SJSA1 (cell line): ENCODE measurements at places on chromosomes 11 and 22. TPM values are rescaled to one million over a fixed set of nuclear protein-coding genes. Genes with fewer than 3 reads are reported as not detected.

Gene AIFM3
- not detected in 2 replicates for total RNA-seq

Gene CYTH4
- 1.1 TPM in 1 of 2 replicates, not detected in the other for total RNA-seq

Gene HIC2
- total RNA-seq: 3.5 and 5.4 TPM in 2 replicates

Gene GPR83
- total RNA-seq: not detected in 2 replicates

Gene TMEM191C
- total RNA-seq: 1.2 TPM in 1 of 2 replicates, not detected in the other

Gene SCGB1A1
- not detected in 2 replicates for total RNA-seq

Gene C11orf86
- not detected in 2 replicates for total RNA-seq

GRCh38 chr22:24440270-24440717 is 12.9 kb downstream of the ADORA2A start:
- DNase-seq: no peak

- no peak for DNase-seq
Measured at GRCh38 chr22:36151006-36151595, 9.5 kb downstream of the APOL3 start.

GRCh38 chr11:80844110-80844819 is 1403.4 kb upstream of the TENM4 start:
- DNase-seq: no peak

DNA sequence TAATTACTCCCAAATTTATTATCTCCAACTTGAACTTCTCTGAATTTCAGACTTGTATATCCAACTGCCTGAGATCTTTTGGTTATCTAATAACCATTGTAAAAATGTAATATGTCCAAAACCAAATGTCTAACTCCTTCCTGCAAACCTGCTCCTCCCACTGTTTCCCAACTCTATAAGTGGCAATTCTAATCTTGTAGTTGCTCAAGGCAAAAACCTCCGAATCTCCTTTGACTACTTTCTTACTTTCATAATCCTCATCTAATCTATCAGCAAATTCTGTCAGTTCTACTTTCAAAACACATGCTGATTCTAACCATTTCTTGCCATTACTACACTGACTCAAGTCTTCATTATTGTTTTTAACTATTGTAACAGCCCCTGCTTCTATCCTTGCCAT is 55.7 kb downstream of the FAM168A start:
- DNase-seq: no peak

- no peak for DNase-seq
Measured at GRCh38 chr22:41471568-41471967, 2.7 kb downstream of the ACO2 start.

GRCh38 chr11:132520199-132520598 is 1012.1 kb downstream of the OPCML start:
- DNase-seq: no peak

- DNase-seq: no peak
Measured at GRCh38 chr22:26161746-26162145, 7.5 kb upstream of the SEZ6L start.

DNA sequence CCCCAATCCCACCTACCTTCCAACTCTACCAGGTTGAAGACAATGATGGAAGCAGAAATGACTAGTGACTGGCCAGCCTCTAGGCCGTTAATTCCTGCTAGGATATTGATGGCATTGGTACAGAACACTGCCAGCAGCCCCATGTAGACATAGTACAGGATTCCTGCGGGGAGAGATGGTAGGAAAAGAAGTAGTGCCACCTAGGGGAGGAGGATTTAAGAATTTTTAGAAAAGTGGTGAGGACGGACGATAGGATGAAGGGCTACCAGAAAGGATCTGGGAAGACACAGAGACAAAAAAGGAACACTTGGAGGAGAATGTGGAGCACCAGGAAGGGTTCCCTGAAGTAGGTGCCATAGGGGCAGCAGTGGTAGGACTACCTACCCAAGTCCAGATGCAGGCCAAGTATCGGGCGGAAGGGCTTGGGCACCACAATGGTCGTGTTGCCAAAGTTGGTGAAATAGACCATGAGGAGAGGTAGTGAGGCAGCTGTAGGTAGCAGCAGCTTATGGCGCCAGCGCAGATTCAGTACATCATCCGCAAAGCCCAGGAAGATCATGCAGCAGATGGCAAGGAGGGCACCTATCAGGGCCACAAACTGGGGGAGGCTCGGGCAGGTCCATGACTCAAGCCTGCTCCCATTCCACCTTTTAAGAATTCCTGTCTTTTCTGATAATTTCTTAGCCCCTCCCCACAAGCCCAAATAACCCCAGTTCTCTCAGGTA is 1.2 kb downstream of the DPAGT1 start:
- no peak for DNase-seq

DNA sequence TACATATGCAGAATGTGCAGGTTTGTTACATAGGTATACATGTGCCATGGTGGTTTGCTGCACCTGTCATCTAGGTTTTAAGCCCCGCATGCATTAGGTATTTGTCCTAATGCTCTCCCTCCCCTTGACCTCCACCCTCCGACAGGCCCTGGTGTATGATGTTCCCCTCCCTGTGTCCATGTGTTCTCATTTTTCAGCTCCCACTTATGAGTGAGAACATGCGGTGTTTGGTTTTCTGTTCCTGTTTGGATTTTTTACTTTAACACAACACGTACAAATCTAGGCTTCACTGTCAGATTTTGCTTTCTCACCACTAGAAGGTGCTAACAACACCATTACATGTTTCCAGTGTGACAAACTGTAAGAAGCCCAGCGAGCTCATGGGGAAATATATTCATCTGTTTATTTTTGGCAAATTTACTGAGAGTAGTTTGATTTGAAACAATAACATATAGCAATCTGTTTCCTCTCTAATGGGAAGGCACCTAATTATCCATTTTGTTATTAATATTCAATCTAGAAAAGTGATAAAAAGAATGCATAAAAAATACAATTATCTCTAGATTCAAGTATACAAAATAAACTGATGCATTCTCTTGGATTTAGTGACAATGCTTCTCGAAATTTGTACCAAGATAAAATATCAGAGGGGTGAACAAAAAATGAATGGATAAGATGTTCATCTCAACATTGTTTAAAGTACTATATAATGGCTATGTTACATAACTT is 23.2 kb upstream of the BIRC3 start:
- DNase-seq: peak; percentile 16

- no peak for DNase-seq
Measured at GRCh38 chr22:36767035-36767775, 8.7 kb downstream of the IFT27 start.

DNA sequence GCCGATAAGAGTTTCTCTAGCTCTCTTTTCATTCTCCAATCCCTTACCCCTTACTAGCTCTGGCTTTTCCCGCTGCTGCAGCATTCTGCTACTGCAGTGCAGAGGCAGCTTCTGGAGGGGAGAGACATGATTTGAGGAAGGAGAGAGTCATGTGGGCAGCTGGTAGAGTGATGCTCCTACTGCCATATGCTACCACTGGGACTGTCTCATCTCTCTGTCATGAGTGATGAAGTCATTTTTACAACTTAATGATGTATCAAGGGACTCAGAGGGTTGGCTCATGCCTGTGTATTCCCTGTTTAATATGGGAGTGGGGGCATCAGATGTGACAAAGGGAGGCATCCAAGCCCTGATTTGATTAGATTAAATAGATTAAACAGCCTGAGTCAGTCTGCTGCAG is 11.3 kb downstream of the SLC17A6 start:
- no peak for DNase-seq

- DNase-seq: no peak
Measured at GRCh38 chr22:42284643-42285181, 14.3 kb upstream of the TCF20 start.

DNA sequence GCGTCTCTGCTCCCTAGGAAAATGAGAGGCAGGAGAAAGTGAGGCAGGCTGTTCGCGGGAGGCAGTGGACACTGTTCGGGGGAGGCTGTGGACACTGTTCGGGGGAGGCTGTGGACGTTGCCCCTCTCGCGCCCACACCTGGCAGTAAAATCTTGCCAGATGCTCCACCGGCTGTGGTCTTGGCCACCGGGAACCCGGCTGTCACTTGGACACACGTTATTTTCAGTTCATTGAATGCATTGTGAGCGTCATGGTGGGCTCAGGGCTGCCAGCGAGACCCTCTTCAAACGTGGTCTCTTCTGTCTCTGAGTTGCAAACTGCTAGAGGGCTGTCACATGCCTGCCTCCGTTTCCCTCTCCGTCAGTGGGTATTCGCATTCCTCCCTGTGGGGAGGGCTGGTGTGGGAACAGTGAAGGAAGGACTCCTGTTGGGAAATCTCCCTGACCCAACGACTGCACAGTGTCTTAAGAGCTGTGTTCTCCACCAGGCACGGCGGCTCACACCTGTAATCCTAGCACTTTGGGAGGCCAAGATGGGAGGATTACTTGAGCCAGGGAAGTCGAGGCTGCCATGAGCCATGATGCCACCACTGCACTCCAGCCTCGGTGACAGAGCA is 1.4 kb downstream of the PRR5 start:
- no peak for DNase-seq

GRCh38 chr22:31723723-31724122 is 26.2 kb downstream of the PRR14L start:
- DNase-seq: no peak

DNA sequence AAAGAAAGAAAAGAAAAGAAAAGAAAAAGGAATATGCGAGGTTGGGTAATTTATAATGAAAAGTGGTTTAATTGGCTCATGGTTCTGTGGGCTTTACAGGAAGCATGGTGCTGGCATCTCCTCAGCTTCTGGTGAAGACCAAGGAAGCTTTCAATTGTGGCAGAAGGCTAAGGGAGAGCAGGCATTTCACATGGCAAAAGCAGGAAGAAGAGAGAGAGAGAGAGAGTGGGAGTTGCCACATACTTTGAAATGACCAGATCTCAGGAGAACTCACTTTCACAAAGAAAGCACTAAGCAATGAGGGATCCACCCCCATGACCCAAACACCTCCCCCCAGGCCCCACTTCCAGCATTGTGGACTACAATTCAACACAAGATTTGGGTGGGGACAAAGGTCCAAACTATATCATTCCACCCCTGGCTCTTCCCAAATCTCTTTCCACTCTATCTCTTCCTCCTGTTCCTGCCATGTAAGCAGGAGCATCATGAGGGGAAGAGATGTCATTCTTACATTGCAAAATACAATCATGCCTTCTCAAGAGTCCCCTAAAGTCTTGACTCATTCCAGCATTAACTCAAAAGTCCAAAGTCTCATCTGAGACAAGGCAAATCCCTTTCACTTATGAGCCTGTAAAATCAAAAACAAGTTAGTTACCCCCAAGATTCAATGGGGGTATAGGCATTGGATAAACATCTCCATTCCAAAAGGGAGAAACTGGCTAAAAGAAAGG is 38.9 kb downstream of the LINC01488 start:
- no peak for DNase-seq

GRCh38 chr11:106160494-106160893 is 83.0 kb downstream of the AASDHPPT start:
- DNase-seq: no peak

- DNase-seq: no peak
Measured at GRCh38 chr11:13333456-13333957, 55.9 kb downstream of the BMAL1 start.

- no peak for DNase-seq
Measured at GRCh38 chr11:122871302-122871701, 11.3 kb upstream of the JHY start.

GRCh38 chr11:85464283-85464682 is 162.9 kb downstream of the DLG2 start:
- DNase-seq: no peak

- no peak for DNase-seq
Measured at GRCh38 chr22:27024982-27025381, 367.6 kb downstream of the MIAT start.

- peak; percentile 66 for DNase-seq
Measured at GRCh38 chr22:50473855-50474671, 772 bp downstream of the SBF1 start.

DNA sequence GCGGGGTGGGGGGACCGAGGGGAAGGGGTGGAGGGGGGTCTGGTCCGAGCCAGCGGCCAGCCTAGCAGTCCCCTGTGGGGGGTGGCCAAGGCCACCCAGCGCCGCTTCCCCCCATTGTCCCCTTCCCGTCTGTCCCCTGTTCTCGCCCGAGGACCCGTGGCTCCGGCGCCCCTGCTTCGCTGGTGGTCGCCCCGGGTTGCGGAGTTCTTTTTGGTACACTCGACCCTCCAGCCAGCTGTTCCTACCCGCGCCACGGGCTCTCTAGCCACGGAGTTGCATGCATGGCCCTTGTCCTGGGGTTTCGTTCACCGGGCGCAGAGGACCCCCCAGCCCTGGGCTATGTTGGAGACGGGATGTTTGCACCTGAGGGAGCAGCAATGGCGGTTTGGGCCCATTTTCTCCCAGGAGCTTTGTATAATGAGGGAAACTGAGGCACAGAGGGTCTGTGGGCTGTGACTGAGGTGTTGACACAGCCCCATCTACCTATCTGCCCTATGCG is 489 bp downstream of the RNF214 start:
- no peak for DNase-seq

GRCh38 chr22:50004918-50005317 is 7.6 kb downstream of the IL17REL start:
- no peak for DNase-seq

DNA sequence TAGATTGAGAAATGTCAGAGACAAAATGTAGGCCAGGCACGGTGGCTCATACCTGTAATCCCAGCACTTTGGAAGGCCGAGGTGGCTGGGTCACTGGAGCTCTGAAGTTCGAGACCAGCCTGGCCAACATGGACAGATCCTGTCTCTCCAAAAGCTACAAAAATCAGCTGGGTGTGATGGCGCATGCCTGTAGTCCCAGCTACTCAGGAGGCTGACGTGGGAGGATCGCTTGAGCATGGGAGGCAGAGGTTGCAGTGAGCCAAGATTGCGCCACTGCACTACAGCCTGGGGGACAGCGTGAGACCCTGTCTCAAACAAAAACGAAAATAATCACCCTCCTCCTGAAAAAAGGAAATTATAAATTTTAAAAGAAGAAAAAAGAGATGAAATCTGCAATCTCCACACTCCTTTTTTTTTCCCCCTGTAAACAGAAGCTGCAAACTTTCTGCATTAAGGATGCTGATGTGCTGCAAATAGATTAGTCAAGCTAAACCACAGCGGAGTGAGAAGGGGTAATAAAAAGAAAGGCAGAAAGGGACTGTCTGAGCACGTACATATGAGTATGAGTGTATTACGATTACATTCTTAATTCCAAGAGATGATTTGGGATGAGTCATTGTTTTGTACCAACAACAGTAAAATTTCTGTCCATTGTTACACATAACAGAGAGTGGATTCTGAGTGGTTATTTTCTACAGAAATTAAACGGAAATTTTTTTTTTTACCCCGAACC is 87.3 kb downstream of the SIK3 start:
- DNase-seq: no peak

DNA sequence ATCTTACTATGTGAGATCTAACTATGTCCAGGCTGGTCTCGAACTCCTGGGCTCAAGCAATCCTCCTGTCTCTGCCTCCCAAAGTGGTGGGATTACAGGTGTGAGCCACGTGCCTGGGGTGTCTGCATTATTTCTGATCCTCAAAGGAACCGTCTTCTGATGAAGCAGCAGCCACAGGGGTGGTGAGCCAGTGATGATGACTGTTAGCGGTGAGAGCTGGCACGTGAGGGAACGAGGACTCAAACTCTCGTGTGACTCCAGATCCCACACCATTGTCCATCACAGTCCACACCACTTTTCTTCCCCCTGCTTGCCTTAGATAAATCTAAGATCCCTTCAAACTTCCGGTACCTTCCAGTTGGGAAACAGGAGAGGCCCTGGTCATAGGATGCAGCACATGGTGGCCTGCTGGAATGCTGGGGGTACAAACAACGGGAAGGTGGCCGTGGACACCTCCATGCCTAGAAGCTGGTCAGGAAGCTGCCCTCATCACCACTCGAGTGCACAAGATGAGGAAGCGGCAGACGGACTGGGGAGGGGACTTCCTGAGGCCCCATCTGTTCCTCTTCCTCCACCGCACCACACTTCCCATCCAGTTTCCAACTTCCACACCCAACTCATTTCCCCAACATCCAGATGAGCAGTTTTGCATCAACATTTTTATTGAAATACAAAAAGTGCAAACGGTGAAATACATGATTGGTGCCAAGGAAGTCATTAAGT is 23.8 kb downstream of the ARHGAP1 start:
- no peak for DNase-seq
